ENCODE measurements at places on chromosomes 1 and 21.

DNA sequence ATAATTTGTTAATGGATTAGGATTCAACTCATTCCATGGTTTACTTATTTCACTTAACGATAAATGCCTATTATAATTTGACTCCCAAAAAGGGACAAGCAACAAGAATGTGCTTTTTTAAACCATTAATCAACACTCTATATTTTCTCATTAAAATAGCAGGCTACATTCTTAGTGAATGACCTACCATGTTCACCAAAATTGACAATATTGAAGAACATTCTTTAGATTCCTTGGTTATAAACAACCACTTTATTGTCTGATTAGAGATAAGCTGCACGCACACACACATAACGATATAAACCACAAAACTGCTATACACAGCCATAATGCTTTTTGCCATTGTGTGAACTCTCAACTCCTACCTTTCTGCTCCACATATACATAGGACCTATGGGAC lies 75.4 kb upstream of the LRRC7 start:
- no peak for DNase-seq

DNA sequence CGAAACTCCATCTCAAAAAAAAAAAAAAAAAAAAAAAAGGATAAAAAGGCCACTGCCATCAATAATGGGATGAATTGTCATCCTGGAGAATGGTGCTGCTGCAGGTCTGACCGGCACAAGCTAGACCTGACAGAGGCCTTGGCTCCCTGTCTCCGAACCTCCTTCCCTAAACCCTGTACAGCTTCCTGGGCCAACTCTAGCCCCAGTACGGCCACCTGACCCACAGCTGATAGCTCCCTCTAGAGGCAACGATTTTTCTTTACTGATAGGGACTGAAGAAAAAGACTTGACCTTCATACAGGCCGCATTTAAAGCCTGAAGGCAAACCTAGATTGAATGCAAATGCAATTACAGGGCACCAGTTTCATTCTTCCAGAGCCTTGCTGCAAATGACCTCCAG lies 30.7 kb downstream of the NOL9 start:
- peak; percentile 14 for DNase-seq

DNA sequence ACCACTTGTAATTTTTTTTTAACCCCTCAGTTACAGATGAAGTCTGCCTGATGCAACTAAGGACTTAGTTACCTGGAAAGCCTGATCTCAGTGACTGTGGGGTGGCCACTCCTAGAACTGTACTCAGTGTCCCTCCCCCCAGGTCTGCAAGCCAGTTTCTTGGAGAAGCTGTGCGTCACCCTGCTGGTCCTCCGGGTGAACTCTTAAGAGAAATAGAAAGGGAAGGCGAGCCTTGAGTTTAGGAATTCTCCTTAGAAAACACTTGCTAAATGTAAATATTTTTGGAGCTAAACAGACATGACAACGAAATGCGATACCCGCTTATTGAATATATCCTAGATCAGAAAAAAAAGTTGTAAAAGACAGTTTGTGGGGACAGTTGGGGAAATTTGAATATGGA lies 730 bp downstream of the SLC16A4 start:
- no peak for DNase-seq

- no peak for DNase-seq
These were observed 19.1 kb downstream of the IVNS1ABP start for GRCh38 chr1:185297982-185298381.

DNA sequence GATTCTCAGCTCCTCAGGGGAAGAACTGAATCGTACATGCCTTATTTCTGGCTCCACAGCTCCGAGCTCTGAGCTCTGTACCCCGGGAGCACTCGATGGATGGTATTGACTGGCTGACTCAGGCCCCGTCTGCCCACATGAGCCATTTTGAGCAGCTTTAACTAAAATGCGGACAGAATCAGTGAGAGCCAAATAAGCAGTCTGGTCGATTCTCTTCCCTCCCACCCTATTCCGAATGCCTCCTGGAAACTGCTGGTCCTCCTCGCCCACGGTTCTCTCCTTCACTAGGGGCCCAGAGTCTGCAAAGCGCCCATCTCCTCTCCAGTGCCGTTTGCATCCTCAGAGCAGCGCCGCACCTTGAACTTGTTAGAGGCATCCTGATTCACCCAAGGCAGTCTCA lies 125.9 kb upstream of the IRF2BP2 start:
- no peak for DNase-seq

DNA sequence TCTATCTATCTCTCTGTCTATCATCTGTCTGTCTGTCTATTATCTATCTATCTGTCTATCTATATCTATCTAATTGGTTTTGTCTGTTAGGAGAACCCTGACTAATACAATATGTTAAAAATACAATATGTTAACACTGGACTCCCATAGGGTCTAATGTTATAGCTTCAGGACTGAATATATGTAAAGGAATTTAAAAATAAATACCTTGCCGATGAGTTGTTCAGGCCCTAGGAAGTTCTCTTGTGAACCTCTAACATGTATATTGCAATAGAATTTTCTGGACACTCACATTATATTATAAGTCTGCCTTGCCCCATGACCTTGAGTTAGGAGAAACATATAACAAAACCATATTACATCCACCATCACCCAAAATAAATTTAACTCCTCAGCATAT lies 900.6 kb downstream of the NCAM2 start:
- DNase-seq: no peak

DNA sequence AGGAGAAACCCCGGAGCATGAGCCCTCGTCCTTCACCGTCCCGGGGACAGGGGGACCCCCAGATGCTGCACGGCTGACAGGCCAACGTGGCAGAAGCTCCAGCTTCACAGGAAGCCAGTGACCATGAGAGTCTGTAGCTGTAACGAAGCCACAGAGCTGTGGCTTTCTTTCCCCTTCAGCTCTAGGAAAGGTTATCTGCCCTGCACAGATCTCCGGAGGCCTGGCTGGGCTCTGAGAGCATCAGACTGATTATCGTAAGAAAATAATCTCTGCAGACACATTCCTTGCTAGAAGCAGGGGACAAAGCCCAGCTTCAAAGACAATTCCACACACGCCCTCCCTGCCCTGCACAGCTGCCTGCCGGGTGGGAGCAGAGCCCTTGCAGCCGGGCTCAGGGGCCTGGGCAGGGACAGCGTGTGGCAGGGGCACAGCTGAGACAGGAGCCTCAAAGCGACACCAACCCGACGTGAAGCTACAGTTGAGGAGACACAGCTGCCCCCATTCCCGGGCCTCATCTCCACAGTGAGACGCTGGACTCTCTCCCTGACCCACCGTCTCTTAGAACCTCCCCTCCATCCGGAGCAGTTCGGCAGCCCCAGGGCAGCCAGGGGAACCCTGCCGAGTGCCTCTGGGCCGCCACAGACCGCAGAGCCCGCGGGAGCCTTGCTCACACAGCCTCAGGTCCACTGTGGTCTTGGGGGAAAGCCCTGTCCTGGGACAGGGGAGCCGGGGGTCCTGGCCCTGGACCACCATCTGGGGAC lies 30.6 kb downstream of the POFUT2 start:
- peak; percentile 91 for DNase-seq

DNA sequence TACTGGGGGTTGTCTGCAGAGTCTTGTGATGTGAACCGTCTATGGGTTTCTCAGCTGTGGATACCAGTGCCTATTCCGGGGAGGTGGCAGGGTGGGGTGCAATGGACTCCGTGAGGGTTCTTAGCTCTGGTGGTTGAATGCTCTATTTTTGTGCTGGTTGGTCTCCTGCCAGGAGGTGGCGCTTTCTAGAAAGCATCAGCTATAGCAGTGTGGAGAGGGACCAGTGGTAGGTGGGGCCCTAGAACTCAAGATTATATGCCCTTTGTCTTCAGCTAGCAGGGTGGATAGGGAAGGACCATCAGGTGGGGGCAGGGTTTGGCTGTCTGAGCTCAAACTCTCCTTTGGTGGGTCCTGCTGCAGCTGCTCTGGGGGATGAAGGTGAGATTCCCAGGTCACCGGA lies 127.3 kb upstream of the PLD5 start:
- DNase-seq: no peak

DNA sequence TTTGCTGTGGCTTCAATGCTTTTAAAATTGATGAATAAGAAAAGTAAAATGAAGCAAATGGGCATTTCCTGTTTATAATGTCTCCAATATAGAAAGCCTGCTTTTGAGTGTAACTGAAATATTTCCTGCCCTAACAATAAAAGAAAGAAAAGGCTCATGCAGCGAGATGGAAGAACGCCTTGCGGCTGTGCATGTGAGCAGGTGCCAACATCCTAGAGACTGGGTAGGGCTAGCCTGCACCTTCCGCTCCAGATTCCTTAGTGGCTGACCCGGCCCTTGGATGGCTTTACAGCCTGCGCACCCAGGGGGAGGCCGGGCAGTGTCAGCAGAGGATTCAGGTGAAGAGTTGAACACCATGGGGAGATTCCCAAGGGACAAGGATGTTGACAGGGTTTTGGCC lies 21.8 kb downstream of the CNIH3 start:
- no peak for DNase-seq

GRCh38 chr21:43299441-43300277 lies 127.3 kb downstream of the SIK1 start:
- no peak for DNase-seq

DNA sequence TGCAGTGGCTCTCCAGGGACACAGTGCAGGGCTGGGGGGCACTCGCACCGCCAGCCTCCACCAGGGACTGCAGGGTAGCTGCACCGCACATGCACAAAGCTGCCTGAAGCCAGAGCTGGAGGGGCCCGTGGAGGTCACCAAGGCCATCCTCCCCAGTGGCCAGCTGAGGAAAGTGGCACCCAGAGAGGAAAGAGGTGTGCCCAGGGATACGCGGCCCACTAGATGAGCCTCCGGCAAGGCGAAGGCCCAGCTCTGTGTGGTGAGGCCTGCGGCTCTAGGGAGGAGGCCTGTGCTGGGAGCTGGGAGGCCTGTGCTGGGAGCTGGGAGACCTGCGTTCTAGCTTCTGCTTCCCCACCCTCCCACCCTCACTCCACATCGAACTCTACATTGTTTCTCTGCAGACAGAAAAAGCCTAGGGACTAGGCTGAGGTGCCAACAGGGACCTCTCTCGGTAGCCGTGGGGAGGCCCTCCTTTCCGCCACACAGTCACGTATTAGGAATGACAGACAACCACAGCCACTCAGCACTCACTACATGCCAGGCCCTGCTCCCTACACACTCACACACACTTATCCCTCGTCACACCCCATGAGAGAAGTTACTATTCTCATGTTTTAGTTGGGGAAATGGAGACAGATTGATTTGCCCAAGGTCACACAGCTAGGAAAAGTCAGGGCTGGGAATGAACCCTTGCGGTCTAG lies 921 bp upstream of the ASCL5 start:
- DNase-seq: no peak

GRCh38 chr1:206470692-206471414 lies 577 bp downstream of the IKBKE start:
- peak; percentile 31 for DNase-seq

DNA sequence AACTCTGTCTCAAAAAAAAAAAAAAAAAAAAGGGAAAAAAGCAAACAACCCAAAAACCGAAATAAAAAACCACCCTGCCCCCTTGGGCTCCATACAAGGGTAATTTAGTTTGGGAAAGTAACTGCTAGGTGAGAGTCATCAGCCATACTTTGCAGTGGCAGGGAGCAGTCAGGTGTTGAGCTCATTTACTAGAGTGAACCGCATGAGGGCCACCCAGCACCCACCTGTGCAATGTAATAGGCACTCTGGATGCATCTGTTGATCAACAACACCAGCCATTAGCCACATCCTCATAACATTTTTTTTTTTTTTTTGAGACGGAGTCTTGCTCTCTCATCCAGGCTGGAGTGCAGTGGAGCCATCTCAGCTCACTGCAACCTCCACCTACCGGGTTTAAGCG lies 9.1 kb downstream of the INAVA start:
- DNase-seq: no peak

DNA sequence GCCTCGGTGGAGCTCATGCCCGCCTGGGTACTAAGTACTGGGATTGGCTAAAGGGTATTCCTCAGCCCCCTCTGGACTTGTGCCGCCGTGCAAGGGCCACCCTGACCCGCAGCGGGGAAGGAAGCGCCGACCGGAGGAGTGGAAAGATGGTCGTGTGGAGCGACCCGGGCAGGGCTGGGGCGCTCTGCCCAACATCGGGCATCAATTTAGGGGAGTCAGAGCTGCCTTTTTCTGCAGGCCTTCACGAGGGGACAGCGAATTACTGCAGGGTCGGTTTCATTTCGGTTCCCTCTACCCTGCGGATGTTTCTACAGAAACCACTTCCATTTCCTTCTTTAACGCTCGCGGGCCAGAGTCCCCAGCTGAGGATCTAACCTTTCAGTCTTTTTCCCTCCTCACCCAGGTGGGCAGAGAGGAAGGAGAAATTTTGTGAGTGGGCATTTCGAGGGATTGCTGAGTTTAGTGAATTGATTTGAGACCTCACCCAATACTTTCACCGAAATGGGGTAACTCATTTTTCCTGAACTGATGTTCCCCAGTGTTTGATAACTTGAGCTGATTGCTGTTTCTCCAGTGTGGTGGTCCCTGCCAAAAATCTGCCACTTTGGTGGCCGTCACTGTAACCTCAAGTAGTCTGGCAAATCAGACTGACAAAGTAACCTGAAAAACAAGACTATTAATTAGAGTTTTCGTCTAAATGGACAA lies 1.1 kb downstream of the TOR1AIP1 start:
- peak; percentile 84 for DNase-seq

All from common myeloid progenitor, CD34-positive (primary cell).